ENCODE measurements at places on chromosomes 7 and 10. TPM values are rescaled to one million over a fixed set of nuclear protein-coding genes. Genes with fewer than 3 reads are reported as not detected.

PHKG1 gene
- 4.3 TPM for total RNA-seq

DNA sequence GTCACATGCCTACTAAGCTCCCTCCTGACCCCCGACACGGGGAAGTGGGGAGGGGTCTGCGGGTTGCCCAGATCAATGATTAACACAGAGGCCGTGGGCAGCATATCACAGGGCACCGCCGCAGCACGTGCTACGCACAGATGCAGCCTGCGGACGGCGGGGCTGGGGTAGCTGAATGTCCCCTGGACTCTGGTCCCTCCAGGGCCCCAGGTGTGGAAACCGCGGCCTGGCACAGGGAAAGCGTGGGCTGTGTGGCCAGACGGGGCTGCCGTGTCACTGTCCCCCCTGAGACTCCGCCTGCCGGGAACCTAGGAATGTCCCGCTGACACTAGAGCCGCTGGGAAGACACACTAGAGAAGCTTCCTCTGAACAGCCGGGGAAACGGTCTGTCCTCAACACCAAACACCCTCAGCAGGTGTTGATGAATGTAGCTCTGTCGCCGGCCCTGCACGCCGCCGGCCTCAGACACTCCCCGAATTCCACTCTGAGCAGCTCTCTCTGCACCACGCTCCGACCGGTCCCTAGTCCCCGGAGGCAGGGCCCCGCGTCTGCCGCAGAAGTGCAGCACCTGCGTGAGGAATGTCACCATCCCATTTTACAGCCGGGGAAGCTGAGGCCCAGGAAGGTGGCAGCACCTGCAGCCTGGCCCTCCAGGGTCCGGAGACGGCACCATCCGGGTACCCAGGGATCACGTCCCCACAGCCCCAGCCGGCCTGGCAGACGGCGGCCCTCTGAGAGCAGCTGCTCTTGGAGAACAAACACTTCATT, 33.4 kb upstream of the PDGFA start:
- no peak for DNase-seq

NKX1-2 gene
- 0.33 TPM for total RNA-seq

- no peak for DNase-seq
These were observed 29.0 kb downstream of the AGAP3 start for GRCh38 chr7:151115121-151115835.

GRCh38 chr7:63041786-63042185, 956.9 kb upstream of the ZNF722 start:
- no peak for DNase-seq

GRCh38 chr10:80996615-80997193, 459.0 kb downstream of the SH2D4B start:
- DNase-seq = no peak

- no peak for DNase-seq
These were observed 29.9 kb upstream of the DDX50 start for GRCh38 chr10:68871105-68871711.

DNA sequence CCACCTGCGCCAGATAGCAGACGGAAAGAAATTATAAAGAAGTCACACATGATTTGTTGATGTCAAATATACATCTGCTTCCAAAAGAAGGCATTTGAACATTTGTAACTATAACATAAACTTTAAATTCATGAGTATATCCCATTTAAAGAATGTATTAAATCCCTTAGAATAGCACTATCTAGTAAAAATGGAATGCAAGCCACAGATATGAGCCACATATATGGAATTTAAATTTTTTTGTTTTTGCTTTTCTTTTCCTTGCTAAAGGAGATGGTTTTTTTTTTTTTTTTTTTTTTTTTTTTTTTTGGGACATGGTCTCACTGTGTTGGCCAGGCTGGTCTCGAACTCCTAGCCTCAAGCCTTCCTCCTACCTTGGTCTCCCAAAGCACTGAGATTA, 730.8 kb downstream of the PHTF2 start:
- no peak for DNase-seq

- no peak for DNase-seq
These were observed 133.7 kb downstream of the SLC25A13 start for GRCh38 chr7:96188174-96188581.

GRCh38 chr10:4196183-4196582, 411.2 kb upstream of the KLF6 start:
- DNase-seq = no peak

ABCC2 gene
- 2.1 TPM for total RNA-seq

ATG9B gene
- total RNA-seq = 2.0 TPM

DNA sequence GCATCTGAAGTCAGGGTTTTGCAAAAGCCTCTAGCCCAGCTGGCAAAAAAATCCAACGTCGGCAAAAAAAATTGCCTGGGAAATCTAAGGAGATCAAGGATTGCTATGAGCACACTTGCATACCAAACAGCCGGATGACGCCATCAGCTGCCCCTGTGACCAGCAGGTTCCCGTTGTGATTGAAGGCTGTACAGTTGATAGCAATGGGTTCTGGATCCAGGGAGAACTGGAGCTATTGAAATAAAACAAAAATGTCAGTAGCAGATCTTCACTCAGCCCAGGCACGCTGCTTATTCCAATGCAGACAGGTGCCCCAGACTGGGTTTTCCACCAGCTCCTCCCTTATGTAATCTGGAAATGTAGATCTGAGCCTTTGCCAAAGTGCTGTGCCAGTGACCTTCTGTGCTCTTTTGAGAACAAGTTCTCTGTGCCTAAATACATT, 18.7 kb upstream of the CYREN start:
- DNase-seq = no peak

DNA sequence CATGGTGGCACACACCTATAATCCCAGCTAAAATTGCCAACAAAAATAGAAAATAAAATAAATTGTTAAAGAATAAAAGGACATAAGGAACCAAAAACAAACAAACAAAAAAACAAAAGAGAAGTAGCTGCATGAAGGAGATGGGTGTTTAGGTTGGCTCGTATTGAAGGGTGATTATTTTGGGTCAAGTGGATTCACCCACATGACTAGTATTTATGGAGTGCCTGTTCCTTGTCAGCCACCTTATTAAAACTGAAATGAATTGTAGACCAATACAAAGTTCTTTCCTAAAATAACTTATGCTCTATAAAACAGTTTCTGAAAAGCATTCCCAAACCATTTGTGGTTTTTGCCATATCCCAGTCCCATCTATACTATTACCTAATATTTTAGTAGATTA, 138.7 kb downstream of the BTAF1 start:
- no peak for DNase-seq

DNA sequence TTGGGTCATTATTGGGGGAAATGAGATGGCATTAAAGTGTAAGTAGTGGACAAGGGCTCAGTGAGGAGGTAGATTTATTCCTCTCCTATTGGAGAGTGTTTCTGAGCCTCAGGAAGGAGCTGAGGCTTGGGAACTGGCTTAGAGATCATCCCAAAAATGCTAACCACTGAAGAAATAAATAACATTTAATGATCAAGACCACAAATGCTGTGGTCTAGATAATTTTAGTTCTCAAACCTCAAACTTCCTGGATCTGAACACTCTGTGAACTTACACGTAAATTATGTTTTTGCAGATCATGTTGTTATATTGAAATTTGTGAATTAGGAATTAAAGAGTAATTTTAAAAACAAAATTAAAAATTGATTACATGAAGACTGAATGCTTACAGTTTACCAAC, 27.3 kb downstream of the MDFIC start:
- DNase-seq = no peak

CYP3A5 gene
- 15.4 TPM for total RNA-seq

HOXA4 gene
- total RNA-seq = 2.8 TPM

DNA sequence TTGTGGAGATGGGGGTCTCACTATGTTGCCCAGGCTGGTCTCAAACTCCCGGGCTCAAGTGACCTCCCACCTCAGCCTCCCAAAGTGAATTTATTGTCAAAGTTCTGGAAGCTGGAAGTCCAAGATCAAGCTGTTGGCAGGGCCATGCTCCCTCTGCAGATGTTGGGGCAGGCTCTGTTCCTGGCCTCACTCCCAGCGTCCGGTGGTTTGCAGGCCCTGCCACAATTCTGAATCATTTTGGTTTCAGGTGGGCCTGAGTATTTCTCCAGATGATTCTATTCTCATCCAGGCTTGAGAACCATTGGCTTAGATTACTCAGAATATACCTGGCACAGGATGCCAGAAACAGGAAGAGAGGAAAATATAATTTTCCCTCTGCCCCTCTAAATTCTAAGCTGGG, 737.4 kb downstream of the TNS3 start:
- no peak for DNase-seq

DNA sequence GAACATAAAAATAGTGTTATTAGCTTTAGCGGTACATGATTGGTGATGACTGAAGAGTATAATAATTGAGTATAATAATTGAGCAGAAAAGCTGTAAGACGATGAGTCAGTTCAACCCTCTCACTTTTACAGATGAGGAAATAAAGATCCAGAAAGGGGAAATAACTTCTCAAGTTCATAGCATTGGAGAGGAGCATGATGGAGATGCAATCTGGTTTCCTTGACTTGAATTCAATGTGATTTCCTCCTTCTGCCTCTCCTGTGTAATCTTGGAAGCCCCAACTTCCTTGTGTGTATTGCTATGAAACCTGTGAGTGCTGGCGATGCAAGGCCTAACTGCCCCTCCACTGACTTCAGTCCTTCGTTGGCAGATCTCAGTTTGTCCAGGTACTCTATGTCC, 265.1 kb downstream of the LRMDA start:
- no peak for DNase-seq

- no peak for DNase-seq
These were observed 80.7 kb downstream of the SPDYE5 start for GRCh38 chr7:75572814-75573213.

ANKRD61 gene
- not detected for total RNA-seq

DNA sequence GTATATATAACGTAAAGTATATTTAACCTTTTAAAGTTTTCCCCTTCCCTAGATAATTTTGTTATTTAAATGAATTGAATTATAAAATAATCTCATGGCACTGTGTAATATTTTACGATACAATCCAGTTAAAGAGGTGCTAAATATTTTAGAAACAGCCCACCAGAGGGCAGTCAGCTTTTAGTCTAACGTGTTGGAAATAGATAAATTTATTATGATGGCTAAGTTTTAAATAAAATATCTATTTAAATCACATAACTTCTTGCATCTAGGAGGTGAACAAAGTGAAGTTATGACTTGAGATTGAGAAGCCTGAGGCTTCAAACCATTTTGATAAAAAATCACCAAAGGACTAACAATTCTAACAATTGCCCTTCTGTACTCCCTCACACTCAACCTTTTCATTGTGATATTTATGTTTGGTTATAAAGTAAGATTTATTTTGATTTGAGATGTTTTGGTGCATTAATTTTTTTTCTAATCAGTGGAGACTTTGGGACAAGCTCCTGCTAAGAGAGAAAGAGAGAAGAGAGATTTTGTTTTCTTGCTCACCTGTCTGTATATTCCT, 171.5 kb upstream of the SP4 start:
- no peak for DNase-seq

- DNase-seq = no peak
These were observed 30.6 kb upstream of the INSYN2A start for GRCh38 chr10:127227027-127227426.

DNA sequence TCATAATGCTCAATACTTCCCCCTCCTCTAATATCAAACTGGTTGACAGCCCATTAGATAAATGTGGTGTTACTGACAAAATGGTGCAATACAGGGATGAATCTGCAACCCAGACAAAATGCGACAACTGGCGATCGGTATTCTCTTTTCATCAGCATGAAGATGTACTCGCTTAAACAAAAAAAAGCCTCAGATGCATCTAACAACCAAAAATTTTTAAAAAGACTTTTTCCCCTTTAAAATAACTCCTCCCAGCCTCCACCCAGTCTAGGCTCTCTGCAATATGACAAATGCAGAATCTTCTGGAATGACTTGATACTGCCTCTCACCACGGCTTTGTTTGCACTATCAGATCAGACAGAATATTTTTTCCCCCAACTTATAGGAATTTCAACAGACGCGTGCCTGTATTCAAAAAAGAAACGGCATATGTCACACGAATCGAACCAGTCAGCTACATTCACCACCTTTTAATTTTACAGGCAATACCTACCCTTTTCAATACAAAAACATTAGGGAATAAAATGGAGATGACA, 1.2 kb downstream of the YWHAG start:
- DNase-seq = no peak

PITX3 gene
- total RNA-seq = not detected

DNA sequence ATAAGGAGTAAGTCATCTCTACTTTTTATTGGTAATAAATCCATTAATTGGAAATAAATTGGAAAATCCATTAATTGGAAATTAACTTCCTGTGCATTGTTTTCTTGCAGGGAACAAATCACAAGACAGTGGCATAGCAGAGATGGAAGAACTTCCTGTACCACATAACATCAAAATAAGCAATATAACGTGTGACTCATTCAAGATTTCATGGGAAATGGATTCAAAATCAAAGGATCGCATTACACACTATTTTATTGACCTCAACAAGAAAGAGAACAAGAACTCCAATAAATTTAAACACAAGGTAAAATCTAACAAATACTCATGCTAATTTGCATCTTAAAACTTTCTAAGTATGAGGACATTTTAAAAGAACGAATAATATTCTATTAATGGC, 57.8 kb downstream of the PHYHIPL start:
- no peak for DNase-seq

GOLGA7B gene
- 0.33 TPM for total RNA-seq

GRCh38 chr7:21071561-21072501, 285.1 kb upstream of the SP8 start:
- DNase-seq = no peak

DNA sequence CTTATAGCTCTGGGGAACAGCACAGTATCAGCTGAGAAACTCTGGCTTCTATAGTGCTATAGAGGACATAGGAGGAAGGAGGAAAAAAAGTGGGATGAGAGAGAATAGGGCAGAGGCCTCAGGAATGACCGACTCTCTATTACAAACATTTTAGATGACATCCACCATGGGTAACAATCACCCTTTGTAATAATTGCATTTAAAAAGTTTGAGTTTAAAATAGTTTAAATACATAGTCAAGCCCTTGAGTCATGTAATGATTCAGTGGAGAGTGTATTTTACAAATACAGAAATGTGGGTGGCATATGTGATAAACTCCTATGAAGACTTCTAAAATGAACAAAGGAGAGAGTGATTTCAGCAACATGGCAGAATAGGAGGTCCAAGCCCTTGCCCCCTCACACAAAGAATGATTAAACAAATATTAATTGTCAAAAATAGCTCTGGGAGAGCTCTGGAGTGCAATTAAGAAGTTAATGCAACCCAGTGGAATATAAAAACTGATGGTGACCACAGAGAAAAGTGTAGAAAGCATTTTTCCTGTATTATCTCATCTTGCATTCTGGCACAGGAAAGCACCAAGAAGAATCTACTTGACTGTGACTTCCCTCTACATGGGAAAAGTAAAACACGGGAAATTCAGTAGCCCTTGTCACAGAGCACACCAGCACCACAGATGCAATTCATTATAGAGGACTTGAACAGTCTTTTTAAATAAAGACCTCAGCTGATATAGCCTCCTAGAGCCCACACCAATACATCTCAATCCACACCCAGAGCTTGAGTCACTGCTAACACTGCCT, 569.0 kb upstream of the SORCS1 start:
- no peak for DNase-seq

CAMK2G gene
- total RNA-seq = 22.6 TPM

- no peak for DNase-seq
These were observed 653 bp upstream of the ADRB1 start for GRCh38 chr10:114042895-114043531.

FAM25A gene
- not detected for total RNA-seq

Measured in breast epithelium (tissue), 4 donors.